T-helper 17 cell (primary cell): ENCODE measurements at places on chromosomes 12 and 14.

- peaks cover 15% of the 10 kb centered on the region for H3K27me3 ChIP-seq
- peaks cover 12% of the 10 kb centered on the region for H3K4me1 ChIP-seq
- no peak overlapping the region for H3K4me3 ChIP-seq
- peaks cover 2% of the 10 kb centered on the region for H3K36me3 ChIP-seq
- DNase-seq, result peak; percentile 29
These were observed 22.9 kb downstream of the JKAMP start for GRCh38 chr14:59507063-59507751.

- H3K27me3 ChIP-seq, result no peaks in the 10 kb centered on the region
- no peak for DNase-seq
- H3K27ac ChIP-seq, result no peak overlapping the region
- no peak overlapping the region for H3K4me3 ChIP-seq
These were observed 64.9 kb downstream of the TECPR2 start for GRCh38 chr14:102427642-102428041.

DNA sequence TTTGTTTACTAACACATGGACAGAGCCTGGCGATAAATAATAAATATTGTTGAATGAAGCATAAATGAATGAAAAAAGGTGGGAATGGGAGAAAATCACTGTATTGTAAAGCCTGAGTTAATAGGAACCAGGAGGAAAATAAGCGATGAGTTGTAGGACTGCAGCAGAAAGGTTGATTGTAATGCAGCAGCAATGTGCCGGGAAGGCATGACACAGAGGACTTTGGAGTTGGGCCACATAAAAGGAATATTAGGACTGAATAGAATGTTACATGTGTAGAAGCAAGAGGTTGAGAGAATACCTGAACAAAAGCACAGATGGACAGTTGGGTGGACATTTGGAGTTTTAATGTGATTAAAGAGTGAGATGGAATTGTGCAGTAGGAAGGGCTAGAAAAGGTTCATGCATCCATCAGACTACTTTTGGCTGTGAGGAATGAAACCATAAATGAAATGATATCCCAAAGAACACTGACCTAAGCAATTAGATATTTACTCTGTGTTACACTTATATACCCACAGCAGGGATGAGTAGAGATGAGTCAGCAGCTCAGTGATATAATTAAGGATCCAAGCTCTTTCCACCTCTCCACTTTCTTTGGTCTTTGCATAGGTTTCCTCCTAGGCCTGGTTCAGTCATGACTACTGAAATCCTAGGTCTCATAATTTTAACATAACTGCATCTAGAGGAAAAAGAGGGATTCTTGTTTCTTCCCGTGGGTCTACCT, 55.4 kb downstream of the CCER1 start:
- no peak overlapping the region for H3K4me3 ChIP-seq
- DNase-seq, result no peak
- H3K4me1 ChIP-seq, result no peaks in the 10 kb centered on the region
- peaks cover 7% of the 10 kb centered on the region for H3K27me3 ChIP-seq
- no peak overlapping the region for H3K27ac ChIP-seq

DNA sequence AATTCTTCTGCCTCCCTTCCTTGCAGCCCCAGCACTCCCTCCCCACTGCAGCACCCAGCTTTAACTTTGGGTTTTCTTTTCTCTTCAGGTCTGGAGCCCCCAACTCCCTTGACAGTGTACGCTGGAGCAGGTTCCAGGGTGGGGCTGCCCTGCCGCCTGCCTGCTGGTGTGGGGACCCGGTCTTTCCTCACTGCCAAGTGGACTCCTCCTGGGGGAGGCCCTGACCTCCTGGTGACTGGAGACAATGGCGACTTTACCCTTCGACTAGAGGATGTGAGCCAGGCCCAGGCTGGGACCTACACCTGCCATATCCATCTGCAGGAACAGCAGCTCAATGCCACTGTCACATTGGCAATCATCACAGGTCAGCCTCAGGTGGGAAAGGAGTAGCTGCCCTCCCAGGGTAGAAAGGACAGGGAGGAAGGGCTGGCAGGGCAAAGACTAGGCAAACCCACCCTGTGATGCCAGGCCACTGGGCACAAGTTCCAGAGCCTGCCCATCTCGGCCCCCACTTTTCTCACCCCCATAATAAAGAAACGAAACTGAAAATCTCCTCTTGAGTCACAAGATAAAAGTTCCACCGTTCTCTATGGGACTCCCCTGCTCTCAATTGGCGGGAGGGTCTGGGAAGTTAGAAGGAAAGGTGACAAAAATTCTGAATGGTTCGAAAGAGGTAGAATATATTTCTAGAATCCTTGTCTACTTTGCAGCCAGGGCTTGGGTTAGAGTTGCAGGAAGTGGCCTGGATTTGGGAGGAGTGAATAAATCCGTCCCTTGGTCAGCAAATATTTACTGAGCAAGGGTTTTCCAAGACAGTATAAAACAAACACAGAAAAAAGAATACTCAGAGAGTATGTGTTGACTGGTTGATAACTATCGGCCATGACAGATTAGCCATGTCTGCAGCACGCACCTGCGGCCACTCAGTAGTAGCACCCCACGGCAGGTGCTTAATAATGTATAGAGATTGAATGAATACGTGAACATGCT, 3.2 kb downstream of the LAG3 start:
- H3K4me3 ChIP-seq, result peak overlapping the region; percentile 88
- peaks cover 45% of the 10 kb centered on the region for H3K27me3 ChIP-seq
- H3K4me1 ChIP-seq, result peaks cover 38% of the 10 kb centered on the region
- H3K36me3 ChIP-seq, result peaks cover 13% of the 10 kb centered on the region
- H3K27ac ChIP-seq, result peak overlapping the region; percentile 84

GRCh38 chr14:69982886-69983285, 103.7 kb downstream of the SMOC1 start:
- no peak overlapping the region for H3K4me3 ChIP-seq
- peaks cover 73% of the 10 kb centered on the region for H3K27me3 ChIP-seq
- DNase-seq, result no peak
- peaks cover 2% of the 10 kb centered on the region for H3K4me1 ChIP-seq

DNA sequence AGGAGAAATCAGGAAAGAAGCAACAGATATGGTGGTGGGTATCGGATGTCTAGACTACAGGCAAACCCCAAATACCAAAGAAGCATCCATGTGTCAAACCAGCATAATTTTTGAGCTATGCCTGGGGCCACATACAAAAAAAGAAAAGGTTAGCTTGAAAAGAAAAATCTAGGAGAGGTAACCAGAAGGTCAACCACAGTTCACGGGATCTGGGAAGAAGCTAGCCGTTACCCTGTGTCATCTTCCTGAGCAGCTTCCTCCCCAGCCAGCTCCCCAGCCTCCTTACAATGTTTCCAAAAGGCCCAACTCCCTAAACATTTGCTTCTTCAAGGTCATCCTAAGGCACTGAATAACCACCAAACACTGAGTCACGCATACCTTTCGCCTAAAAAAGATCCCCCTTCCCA, 3.1 kb downstream of the SINHCAF start:
- H3K36me3 ChIP-seq, result peaks cover 5% of the 10 kb centered on the region
- H3K4me1 ChIP-seq, result peaks cover 48% of the 10 kb centered on the region
- DNase-seq, result no peak
- peak overlapping the region; percentile 99 for H3K27ac ChIP-seq

GRCh38 chr12:47549258-47549657, 156.6 kb downstream of the RPAP3 start:
- H3K36me3 ChIP-seq, result peaks cover 4% of the 10 kb centered on the region
- H3K4me1 ChIP-seq, result peaks cover 2% of the 10 kb centered on the region
- no peak for DNase-seq
- peaks cover 12% of the 10 kb centered on the region for H3K27me3 ChIP-seq

GRCh38 chr14:25132732-25133422, 82.9 kb upstream of the STXBP6 start:
- H3K36me3 ChIP-seq, result peaks cover 4% of the 10 kb centered on the region
- peaks cover 62% of the 10 kb centered on the region for H3K27me3 ChIP-seq
- no peak overlapping the region for H3K27ac ChIP-seq
- H3K4me3 ChIP-seq, result peak overlapping the region; percentile 28

- H3K4me1 ChIP-seq, result no peaks in the 10 kb centered on the region
- H3K36me3 ChIP-seq, result no peaks in the 10 kb centered on the region
- H3K4me3 ChIP-seq, result no peak overlapping the region
- peaks cover 8% of the 10 kb centered on the region for H3K27me3 ChIP-seq
- no peak overlapping the region for H3K27ac ChIP-seq
These were observed 258.1 kb downstream of the DPY19L2 start for GRCh38 chr12:63410197-63410596.

DNA sequence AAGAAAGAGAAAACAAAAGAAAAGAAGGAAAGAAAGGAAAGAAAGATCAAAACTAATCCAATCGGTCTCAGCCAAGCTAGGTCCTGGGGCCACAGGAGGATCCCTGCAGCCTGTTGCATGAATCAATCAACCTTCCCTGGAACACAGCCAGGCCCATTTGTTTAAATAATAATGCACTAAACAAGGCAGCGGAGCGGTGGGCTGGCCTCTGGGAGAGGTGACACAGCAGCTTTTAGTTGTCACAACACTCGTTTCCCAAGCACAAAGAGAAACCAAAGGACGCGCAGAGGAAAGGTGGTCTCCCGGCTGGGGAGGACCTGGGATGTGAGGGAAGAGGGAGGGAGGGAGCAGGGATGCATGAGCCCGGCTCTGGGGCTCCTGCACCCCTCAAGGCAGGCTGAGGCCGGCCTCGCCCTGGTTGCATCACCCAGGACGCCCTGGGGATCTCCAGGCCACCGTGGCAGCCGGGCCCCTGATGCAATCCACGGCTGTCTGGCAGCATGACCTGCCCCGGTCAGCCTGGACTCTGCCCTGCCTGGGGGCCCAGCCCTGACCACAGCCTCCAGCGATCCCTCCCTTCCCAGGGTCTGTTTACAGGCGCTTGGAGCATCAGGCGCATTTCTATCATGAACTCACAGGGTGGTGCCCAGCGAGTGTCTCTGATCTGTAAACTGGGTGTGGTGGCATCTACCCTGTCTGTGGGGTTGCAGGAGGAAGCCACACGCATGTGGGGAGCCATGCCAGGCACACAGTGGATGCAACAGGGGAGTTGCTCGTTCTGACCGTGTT, 32.5 kb downstream of the MMP17 start:
- H3K4me3 ChIP-seq, result peak overlapping the region; percentile 82
- H3K27me3 ChIP-seq, result peaks cover 20% of the 10 kb centered on the region
- peaks cover 25% of the 10 kb centered on the region for H3K4me1 ChIP-seq
- H3K27ac ChIP-seq, result peak overlapping the region; percentile 80

DNA sequence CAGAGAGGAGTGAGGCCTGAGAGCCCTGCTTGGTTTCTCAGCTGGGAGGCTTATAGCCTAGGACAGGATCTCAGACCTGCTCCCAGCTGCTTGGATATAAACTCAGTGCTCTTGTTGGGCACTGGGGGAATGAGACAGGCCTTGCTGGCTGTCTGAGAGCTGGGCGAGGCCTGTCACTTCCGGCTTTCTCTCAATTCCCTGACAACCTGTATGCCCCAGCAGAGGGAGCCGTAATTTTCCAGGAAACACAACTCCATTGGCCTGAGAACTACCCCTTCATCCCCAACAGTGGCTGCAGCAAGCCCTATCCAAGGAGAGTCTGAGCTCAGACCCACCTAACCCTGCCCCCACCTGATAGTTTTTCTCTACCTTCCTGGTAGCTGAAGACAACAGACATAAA, 258.3 kb upstream of the STXBP6 start:
- H3K27me3 ChIP-seq, result no peaks in the 10 kb centered on the region
- H3K27ac ChIP-seq, result no peak overlapping the region
- H3K4me3 ChIP-seq, result no peak overlapping the region
- H3K4me1 ChIP-seq, result no peaks in the 10 kb centered on the region

DNA sequence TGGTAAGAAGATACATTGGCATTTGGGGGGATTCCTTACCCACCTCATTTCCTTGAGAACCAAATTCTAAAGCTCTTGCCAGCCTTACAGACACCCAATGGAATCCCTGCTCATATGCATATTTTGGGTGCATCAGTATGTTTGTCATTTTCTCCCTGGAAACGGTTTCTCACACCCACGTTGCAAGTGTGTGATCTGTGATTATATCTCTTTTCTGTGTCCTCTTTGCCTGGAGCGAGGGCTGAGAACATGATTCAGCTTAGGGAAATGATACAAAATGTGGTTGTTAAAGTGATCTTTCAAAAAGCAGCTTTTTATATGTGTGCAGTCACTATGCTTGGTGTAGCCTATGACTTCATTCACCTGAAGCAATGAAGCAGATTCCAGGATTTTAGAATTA, 52.0 kb downstream of the KCNMB4 start:
- no peak for DNase-seq
- no peak overlapping the region for H3K4me3 ChIP-seq
- H3K4me1 ChIP-seq, result no peaks in the 10 kb centered on the region
- H3K27ac ChIP-seq, result no peak overlapping the region
- H3K27me3 ChIP-seq, result no peaks in the 10 kb centered on the region
- H3K36me3 ChIP-seq, result peaks cover 5% of the 10 kb centered on the region

- peaks cover 13% of the 10 kb centered on the region for H3K4me1 ChIP-seq
- peak overlapping the region; percentile 37 for H3K27ac ChIP-seq
- DNase-seq, result no peak
- H3K27me3 ChIP-seq, result no peaks in the 10 kb centered on the region
- H3K4me3 ChIP-seq, result peak overlapping the region; percentile 58
- H3K36me3 ChIP-seq, result no peaks in the 10 kb centered on the region
These were observed 127.2 kb downstream of the BCAT1 start for GRCh38 chr12:24821691-24822090.

DNA sequence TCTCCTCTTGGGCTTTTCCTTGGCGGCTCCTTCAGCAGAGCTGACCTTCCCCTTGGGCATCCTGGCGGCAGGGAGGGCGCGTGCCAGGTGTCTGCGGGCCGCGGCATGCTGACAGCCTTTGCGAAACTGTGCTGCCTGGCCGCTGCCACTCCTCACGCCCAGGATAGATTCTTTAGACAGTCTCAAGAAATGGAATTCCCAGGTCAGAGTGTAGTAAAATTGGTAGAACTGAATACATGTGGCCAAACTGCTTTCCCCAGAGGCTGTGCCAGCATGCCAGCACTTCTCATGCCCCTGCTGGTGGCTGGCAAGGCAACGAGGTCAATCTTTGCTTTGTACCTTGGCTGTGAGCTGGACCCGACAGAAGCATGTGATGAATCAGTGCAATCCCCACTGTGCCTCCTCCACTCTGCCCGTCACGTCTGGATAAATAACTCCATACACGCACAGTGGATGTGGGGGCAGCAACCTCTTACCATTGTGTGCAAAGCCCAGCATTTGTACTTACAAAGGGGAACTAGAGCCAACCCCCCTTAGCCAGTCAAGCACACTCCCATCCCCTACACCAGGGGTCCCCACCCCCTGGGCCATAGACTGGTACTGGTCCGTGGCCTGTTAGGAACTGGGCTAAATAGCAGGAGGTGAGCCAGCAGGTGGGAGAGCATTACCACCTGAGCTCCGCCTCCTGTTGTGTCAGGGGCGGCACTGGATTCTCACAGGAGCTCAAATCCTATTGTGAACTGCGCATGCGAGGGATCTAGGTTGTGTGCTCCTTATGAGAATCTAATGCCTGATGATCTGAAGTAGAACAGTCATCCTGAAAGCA, 90.9 kb downstream of the ACTN1 start:
- H3K4me3 ChIP-seq, result no peak overlapping the region
- H3K27me3 ChIP-seq, result no peaks in the 10 kb centered on the region
- no peak for DNase-seq
- no peak overlapping the region for H3K27ac ChIP-seq
- peaks cover 4% of the 10 kb centered on the region for H3K4me1 ChIP-seq

GRCh38 chr12:131867891-131868675, 26.3 kb upstream of the ULK1 start:
- H3K4me3 ChIP-seq, result no peak overlapping the region
- no peak for DNase-seq
- peaks cover 2% of the 10 kb centered on the region for H3K4me1 ChIP-seq
- no peaks in the 10 kb centered on the region for H3K36me3 ChIP-seq

GRCh38 chr12:89236237-89236636, 116.1 kb downstream of the DUSP6 start:
- H3K36me3 ChIP-seq, result no peaks in the 10 kb centered on the region
- no peak overlapping the region for H3K27ac ChIP-seq
- H3K4me3 ChIP-seq, result no peak overlapping the region
- no peak for DNase-seq
- no peaks in the 10 kb centered on the region for H3K27me3 ChIP-seq

GRCh38 chr12:109968032-109968420, 28.1 kb downstream of the GIT2 start:
- peak overlapping the region; percentile 93 for H3K27ac ChIP-seq
- no peak for DNase-seq
- peaks cover 27% of the 10 kb centered on the region for H3K4me1 ChIP-seq
- peak overlapping the region; percentile 83 for H3K4me3 ChIP-seq
